ENCODE measurements at places on chromosomes 1 and 21. TPM values are rescaled to one million over a fixed set of nuclear protein-coding genes. Genes with fewer than 3 reads are reported as not detected.

DNA sequence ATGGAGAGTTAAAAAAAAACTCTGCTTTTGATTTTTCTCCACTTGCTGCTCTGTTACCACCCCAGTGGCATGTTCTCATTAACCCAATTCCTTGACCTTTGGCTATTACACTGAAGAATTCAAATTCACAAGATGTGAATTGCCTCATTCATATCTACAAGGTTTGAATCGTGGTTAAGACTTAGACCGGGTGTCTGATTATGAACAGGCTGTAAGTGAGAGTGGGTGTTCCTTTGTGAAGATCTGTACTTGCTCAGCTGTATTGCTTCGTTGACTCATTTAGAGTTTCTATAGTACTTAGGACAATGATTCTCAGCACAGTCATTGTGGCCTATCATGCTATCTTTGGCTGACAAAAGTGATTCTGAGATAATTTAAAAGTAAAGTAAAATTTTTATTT, 36.4 kb downstream of the DNM3 start:
- DNase-seq: no peak

DNA sequence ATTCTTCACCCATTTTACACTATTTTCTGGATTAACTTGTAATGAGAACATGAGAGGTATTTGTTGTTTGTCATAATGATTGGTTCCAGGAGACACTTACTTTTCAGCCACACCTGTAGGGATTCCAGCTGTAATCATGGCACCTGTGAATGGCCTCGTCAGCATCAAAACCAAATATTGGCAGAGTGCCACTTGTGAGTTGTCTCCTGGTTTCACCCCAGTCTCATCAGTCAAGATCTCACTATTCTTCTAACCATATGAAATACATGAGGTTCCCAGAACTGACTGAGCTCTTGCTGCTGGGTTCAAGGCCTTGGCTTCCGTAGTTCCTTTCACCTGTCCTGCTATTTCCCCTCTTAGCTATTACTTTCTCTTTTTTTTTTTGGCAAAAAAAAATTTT, 246.6 kb upstream of the ADGRL2 start:
- no peak for DNase-seq

DNA sequence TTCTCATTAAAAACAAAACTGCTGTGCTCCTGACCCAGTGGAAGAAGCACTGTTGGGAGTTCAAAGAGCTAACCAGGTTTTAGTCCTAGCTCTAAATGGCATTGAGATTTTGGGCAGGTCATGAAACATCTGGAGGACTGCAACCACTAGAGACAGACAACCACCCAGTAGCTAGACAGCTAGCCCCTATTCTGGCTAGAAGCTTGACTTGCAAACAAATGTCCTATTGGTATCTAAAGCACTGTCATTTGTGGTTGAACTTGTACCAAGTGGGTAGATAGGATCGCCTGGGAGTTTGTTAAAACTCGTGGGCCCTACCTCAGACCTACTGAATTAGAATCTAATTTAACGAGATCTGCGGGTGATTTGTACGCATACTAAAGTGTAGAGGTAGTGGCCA, 6.9 kb downstream of the RPL11 start:
- DNase-seq: no peak

DNA sequence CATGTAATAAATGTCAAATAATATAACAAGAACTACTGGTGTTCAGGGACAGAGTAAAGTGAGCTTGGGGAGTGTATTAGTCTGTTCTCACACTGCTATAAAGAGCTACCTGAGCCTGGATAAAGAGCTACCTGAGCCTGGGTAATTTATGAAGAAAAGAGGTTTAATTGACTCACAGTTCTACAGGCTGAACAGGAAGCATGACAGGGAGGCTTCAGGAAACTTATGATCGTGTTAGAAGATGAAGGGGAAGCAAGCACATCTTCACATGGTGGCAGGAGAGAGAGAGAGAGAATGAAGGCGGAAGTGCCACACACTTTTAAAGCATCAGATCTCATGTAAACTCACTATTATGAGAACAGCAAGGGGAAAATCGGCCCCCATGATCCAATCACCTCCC, 205.9 kb downstream of the CTH start:
- no peak for DNase-seq

LCE1A gene
- total RNA-seq: not detected

OR2G6 gene
- not detected for total RNA-seq

Data from activated naive CD4-positive, alpha-beta T cell treated with anti-CD3 and anti-CD28 coated beads, Interleukin-2, amount 50 U/mL, for 72 hours (primary cell).